ENCODE measurements at places on chromosomes 3 and 15. TPM values are rescaled to one million over a fixed set of nuclear protein-coding genes. Genes with fewer than 3 reads are reported as not detected.

The BAHD1 gene
- 30.0 TPM for total RNA-seq

The RAB6B gene
- total RNA-seq = not detected

The CD86 gene
- 1.4 TPM for total RNA-seq

The TRAK1 gene
- 23.8 TPM for total RNA-seq

The SLC22A13 gene
- total RNA-seq = 0.50 TPM

The ZNF710 gene
- 23.7 TPM for total RNA-seq

The CADM2 gene
- not detected for total RNA-seq
